ENCODE measurements at places on chromosomes 12 and 14. TPM values are rescaled to one million over a fixed set of nuclear protein-coding genes. Genes with fewer than 3 reads are reported as not detected.

DNA sequence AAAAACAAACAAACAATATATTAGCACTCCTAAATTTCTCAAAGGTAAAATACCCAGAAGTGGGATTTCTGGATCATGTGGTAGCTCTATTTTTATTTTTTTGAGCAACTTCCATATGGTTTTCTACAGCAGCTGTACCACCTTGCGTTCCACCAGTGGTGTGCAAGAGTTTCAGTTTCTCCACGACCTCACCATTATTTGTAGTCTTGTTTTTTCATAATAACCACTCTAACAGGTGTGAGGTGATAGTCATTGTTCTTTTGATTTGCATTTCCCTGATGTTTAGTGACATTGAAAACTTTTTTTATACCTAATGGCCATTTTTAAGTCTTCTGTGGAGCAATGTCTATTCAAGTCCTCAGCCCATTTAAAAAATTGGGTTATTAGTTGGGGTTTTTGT, 127.3 kb upstream of the SLC38A2 start:
- DNase-seq, result no peak

- no peak for DNase-seq
Observed at GRCh38 chr14:85873006-85873405, 343.1 kb downstream of the FLRT2 start.

KRT5 gene
- not detected for total RNA-seq

DNAJC22 gene
- not detected for total RNA-seq

P2RX7 gene
- 4.3 TPM for total RNA-seq

SCNN1A gene
- total RNA-seq, result 4.0 TPM

NFE2 gene
- not detected for total RNA-seq
